CD4-positive, alpha-beta T cell (primary cell): ENCODE measurements at places on chromosomes 3 and 15.

DNA sequence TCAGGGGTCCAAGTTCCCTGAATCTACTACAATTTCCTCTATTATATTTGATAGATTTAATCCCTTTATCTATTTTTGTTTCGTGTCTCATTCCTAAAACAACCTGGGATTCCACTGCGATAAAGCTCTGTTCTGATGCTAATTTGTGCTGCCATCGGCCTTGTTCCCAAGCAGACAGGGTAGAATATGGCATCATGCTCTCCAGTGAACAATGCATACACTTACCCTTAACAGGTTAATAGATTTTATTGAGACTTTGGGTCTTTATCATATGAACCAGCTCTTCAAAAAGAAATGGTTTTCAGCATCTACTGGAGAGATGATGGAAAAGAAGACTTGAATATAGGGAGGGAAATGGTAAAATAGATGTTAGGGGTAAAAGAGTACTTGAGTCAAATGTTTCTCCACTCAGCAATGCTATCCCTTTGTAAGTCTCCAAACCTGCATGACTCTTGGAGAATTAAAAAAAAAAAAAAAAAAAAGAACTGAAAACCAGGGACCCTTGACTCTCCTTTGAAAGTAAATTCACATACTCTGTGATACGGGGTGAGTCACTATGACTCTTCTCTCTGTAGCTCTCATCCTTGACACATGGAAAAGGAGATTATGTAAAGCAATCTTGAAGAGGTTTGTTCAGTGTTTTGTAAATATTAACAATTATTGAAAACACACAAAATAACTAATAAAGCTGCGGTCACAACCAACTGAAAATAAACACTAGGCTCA lies 268.8 kb downstream of the ZBTB20 start:
- DNase-seq = no peak

DNA sequence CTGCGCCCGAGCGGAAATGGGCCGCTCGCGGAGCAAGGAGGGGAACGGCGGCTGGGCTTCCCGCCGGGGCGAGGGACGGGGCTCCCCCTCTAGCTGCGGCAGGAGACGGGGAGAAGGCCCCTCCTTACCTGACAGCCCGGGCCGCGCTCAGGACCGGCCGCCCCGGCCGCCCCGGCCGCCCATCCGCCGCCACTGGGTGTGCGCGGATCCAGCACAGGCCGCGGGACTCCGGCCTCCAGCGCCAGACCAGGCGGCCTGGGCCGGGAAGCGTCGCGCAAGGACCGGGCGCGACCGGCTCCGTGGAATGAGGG lies 296 bp downstream of the TPRA1 start:
- DNase-seq = peak; percentile 20

- DNase-seq = no peak
Observed at GRCh38 chr3:23166845-23167244, 36.3 kb upstream of the UBE2E2 start.

- no peak for DNase-seq
Observed at GRCh38 chr3:4060064-4060463, 243.1 kb upstream of the SETMAR start.

DNA sequence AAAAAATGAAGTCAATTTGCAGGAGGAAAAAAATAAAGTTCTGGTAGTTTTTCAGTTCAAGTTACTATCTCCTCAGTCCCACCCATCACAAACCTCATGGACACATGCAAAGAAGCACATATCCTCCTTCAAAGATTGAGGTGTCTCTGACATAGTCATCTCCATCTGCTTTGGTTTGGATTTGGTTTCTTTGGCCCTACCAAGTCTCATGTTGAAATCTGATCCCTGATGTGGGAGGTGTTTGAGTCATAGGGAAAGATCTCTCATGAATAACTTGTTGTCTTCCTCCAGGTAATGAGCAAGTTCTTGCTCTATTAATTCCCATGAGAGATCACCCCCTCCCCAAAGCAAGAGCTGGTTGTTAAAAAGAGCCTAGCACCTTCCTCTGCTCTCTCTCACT lies 446.8 kb downstream of the IGSF11 start:
- no peak for DNase-seq

GRCh38 chr15:74032606-74033561 lies 38.4 kb downstream of the PML start:
- no peak for DNase-seq

- DNase-seq = peak; percentile 1
Observed at GRCh38 chr3:54853573-54854404, 74.1 kb downstream of the LRTM1 start.

DNA sequence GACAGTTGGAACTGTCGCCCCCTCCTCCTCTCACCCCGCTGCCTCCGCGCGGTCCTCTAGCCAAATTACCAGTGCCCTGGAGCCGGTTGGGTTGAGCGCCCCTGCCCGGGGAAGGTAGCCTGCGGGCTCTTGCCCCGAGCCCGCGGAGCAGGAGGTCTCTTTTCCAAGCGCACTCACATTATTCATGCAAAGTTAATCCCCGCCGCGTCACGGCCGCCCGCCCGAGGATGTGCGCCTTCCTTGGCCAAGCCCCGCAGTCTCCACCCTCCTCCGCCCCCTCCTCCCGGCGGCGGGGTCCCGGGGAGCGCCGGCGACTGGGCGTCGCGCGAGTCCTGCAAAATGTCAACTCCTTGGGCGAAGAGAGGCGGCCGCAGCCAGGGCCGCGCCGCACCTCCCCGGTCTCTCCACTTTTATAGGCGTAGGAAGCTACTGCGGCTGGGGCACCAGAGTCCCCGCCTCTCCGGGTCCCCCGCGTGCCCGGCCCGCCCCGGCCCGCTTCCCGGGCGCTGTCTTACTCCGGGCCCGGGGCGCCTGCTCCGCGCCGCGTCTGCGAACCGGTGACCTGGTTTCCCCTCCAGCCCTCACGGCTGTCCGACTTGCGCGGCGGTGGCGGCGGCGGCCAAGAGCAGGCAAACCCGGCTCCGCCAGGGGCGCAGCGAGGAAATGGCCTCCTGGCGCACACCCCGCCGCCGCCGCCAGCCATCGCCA lies at the start of gene THRB:
Gene THRB (minus strand): TSS at position 233 of the 708 bp plus-strand sequence.
- DNase-seq = no peak

- DNase-seq = no peak
Observed at GRCh38 chr15:89143503-89144162, 55.4 kb downstream of the ABHD2 start.

- DNase-seq = no peak
Observed at GRCh38 chr3:143973259-143974021, 1.8 kb downstream of the DIPK2A start.

GRCh38 chr3:81592101-81592500 lies 169.3 kb downstream of the GBE1 start:
- no peak for DNase-seq

- no peak for DNase-seq
Observed at GRCh38 chr3:143291836-143292447, 172.4 kb downstream of the CHST2 start.

DNA sequence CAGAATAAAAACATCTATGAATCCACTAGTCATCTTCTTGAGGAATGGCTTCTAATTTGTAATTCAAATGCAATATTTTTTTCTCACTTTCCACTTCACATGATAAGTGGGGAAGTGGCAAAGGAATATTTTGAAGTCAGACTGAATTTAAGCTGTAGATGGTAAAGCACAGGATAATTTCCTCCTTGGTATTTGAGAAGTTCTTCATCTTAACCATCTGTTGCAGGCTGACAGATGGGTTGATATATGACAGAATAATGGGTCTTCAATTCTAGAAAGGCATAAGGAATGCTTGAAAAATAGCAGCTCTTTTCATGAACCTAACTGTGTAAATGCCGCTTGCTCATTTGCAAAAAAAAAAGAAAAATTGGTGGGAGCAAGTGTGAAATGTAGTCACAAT lies 66.5 kb upstream of the SNTN start:
- DNase-seq = no peak

- no peak for DNase-seq
Observed at GRCh38 chr3:197524128-197524527, 31.6 kb downstream of the BDH1 start.

DNA sequence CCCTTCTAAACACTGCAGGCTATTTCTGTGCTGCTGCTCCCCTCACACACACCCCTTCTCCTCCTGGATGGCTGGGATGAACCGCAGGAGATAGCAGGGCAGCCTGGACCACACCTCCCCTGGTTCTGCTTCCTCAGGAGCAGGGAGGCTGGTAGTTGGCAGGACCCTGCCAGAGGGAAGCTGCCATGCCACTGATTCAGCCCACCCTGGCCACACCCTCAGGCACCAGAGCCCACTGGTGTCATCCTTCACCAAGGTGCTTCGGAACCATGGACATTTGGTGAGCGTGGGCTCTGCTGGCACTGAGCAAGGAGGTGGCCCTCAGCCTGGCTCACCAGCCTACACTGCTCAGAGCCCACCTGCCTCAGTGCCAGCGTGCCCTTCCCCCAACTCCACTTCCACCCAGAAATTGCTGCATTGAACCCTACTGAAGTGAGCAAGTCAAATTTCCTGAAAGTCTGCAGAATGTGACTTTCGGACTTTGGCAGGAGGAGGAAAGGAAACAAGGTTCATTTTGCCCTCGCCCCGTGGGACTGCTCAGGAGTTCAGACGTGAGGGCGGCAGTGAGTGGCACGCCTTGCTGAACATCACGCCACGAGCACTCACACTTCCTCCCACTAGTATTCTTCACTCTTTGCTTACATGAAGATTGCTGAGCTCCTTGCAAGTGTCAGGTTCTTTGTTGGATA lies 26.3 kb downstream of the BMF start:
- DNase-seq = no peak

GRCh38 chr3:66140106-66140505 lies 80.7 kb upstream of the SLC25A26 start:
- no peak for DNase-seq

DNA sequence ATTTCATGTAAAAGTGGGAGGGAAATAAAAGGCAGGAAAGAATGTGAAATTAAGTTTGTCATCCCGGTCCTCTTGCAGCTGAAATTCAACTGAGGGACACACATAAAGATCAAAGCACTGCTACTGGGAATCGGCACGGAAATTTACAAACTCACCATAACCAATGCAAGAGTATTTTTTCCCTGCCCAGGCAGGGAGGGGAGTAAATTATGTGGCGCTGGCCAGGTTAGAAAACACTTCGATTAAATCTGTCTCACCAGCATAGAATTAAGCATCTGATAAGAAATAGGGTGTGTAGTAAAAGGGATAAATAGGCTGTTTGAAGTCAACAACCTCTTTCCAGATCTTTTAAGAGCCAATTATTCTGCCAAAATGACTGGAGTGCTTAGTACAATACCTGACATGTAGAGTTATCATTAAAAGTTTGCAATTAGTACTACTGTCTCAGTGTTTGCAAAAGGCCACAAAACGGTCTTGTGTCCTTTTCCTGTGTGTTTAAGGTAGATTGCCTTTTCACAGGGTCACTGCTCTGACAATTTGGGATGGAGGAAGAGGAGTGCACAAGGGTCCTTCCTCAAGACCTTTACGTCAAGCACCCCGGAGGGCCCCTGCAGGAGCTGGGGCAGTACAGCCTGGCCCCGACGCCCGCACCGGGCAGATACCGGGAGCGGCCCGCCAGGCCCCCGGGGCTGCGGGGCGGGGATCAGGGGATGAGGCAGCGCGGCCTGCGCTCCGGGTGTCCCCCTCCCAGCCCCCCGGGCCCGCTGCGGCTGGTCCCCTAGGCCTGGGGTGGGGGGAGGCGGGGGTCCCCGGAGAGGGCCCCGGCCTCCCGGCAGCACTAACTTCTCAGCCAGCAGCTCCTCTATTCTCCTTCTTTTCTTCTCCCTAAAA lies 651 bp downstream of the UBA3 start:
- DNase-seq = no peak

- DNase-seq = no peak
Observed at GRCh38 chr3:55584716-55585368, 97.7 kb upstream of the WNT5A start.

GRCh38 chr3:185632996-185633395 lies 46.9 kb downstream of the SENP2 start:
- no peak for DNase-seq

GRCh38 chr3:124383846-124384466 lies 346.3 kb upstream of the UMPS start:
- no peak for DNase-seq

DNA sequence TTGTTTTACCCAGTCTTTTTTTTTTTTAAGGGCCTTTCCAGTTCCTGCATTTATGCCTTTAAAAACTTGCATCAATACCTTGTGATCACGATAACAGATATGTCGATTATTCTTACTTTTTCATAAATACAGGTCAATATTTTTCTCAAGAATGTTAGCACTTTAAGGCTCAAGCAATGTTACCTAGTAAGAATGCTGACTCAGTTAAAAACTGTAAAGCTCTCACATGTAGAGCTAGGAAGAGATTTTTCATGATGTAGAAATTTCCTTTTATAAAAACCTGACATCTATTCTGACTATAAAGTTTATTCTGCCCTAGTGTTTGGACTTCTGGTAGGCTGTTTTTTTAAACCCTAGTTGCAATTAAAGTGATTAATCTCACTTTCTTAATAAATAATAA lies 684.0 kb downstream of the ZBBX start:
- DNase-seq = no peak

GRCh38 chr3:51802106-51802703 lies 23.2 kb upstream of the IQCF6 start:
- no peak for DNase-seq

DNA sequence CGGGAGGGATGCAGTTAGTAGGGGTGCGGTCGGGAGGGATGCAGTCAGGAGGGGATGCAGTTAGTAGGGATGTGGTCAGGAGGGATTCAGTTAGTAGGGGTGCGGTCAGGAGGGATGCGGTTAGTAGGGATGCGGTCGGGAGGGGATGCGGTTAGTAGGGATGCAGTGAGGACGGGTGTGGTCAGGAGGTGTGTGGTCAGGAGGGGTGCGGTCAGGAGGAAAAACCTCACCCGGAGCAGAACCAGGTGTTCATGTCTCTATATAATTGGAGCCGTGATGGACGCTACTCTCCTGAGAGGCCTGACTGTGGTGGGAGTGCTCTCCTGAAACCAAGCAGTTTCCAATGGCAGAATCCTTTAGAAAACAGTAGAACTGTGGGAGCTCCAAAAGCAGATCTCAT lies 95.8 kb downstream of the BDH1 start:
- DNase-seq = no peak

DNA sequence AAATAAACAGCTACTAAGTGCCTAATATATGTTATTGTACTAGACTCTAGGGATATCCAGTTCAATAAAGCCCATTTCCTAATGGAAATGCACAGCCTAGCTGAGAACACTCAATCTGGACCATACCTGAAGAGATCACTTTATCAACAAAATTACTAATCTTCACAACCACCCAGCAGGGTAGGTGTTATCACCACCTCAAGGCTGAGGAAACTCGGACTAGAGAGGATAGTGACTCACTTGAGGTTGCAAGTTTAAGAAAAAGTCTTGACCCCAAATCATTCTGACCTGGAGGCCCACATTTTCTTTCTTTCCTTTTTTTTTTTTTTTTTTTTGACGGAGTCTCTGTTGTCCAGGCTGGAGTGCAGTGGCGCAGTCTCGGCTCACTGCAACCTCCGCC lies 3.1 kb upstream of the FMN1 start:
- no peak for DNase-seq

DNA sequence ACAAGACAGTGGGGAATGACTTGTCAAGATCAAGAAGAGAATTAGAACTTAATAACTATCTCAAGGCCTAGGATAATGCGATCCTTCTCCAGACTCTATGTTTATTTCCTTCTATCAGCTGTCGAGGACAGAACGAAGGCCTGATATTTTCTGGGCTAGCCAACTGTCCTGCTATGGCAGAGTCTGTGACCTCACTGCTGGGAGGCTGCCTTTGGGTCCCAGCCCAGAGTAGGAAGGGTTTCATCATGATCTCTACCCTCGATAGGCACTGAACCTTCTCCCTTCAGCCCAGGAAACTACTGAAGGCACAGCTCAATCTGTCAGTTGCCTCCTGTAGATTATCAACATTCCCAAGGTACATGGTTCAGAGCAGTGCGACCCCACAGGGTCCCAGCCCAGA lies 237.2 kb downstream of the ATP8B4 start:
- no peak for DNase-seq

GRCh38 chr3:36558961-36559360 lies 178.7 kb downstream of the STAC start:
- DNase-seq = no peak

GRCh38 chr3:62145086-62145757 lies 228.1 kb downstream of the FEZF2 start:
- DNase-seq = no peak
